ENCODE measurements at places on chromosomes 13 and 19. TPM values are rescaled to one million over a fixed set of nuclear protein-coding genes. Genes with fewer than 3 reads are reported as not detected.

Gene TJP3
- total RNA-seq, result 266 TPM

Gene ATP4A
- not detected for total RNA-seq

Gene ZNF415
- total RNA-seq, result 1.2 TPM

Gene TEX29
- not detected for total RNA-seq

Gene CRYL1
- 302 TPM for total RNA-seq

DNA sequence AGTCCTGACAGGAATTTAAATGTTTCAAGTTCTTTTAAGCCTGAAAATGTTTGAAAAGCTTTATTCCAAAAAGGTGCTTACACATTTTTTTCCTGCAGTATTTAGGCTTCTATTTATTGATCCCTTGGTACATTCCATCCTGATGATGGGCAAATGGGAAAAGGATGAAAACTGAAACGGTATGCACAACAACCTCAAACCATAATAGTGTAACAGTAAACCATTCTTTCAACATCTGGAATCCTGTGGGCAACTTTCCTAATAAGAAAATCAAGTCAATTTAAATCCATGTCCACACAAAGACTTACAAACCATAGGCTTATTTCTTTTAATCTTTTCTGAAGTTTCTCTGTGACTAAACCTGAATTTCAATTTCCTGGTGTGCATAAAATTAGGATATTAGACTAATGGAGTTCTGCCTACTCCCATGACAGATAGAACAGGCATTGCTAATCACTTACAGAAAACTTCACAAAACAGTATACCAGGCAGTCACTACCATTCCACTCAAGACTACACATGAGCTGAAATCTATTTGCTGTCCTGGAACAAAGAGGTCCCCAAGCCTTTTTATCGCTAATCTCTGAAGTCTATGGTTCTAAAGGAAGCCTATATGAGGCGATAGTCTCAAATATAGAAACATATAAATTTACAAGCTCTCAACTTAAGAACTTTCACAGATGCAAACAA lies 103.3 kb downstream of the DLEU7 start:
- no peaks in the 10 kb centered on the region for H3K4me1 ChIP-seq
- H3K27ac ChIP-seq, result no peak overlapping the region
- H3K4me3 ChIP-seq, result no peak overlapping the region
- no peaks in the 10 kb centered on the region for H3K36me3 ChIP-seq
- no peak for DNase-seq

- H3K27me3 ChIP-seq, result no peaks in the 10 kb centered on the region
- no peak overlapping the region for H3K4me3 ChIP-seq
- no peak for DNase-seq
- peaks cover 4% of the 10 kb centered on the region for H3K4me1 ChIP-seq
- no peaks in the 10 kb centered on the region for H3K36me3 ChIP-seq
Measured at GRCh38 chr13:31923134-31923763, 108.3 kb upstream of the FRY start.

- H3K36me3 ChIP-seq, result no peaks in the 10 kb centered on the region
- H3K4me1 ChIP-seq, result no peaks in the 10 kb centered on the region
- H3K4me3 ChIP-seq, result no peak overlapping the region
- DNase-seq, result no peak
- no peak overlapping the region for H3K27ac ChIP-seq
- H3K27me3 ChIP-seq, result no peaks in the 10 kb centered on the region
Measured at GRCh38 chr13:100269837-100270236, 180.9 kb downstream of the PCCA start.

DNA sequence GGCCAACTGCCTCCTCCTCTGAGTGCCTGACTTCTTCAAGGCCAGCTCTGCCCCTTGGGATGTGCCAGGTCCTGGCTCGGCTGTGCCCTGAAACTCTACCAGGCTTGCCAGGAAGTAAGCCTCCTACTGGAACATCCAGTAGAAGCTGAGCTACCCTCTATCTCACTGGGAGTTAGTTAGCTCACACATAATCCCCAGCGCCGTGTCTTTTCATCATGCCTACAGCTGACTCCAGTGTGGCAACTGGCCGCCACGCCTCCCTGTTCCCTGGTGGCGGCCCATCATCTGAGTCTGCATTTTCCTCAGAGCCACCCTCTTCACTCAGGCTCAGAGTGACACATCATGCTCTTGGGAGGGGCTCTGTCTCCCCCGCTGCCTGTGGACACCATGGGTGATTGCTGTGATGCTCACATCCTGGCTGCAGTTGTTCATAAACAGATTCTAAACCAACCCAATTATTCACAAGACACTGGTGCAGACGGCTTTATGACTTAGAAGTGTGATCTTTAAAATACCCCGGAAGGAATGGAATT lies 131.9 kb upstream of the IRS2 start:
- H3K4me3 ChIP-seq, result no peak overlapping the region
- no peaks in the 10 kb centered on the region for H3K4me1 ChIP-seq
- no peaks in the 10 kb centered on the region for H3K27me3 ChIP-seq
- DNase-seq, result no peak

DNA sequence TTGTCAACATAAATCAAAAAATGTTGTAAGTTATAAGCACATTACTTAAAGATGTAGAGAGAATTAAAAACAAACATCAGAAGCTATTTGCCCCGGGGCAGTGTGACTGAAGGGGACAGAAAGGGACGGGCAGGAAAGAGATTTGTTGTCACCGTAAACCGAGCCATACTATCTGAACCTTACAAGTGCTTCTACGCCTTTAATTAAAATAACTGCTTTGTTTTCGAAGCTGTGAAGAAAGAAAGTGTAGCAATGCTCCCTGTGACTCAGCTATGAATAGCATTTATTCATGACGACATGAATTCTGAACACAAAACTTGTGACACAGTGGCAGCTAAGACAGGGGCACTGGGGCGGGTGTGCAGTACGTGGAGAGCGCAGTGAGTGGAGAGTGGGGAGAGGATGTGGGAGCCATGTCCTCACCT lies 30.0 kb downstream of the ZNF787 start:
- no peaks in the 10 kb centered on the region for H3K27me3 ChIP-seq
- no peaks in the 10 kb centered on the region for H3K4me1 ChIP-seq
- H3K36me3 ChIP-seq, result no peaks in the 10 kb centered on the region
- no peak overlapping the region for H3K27ac ChIP-seq
- no peak for DNase-seq

- H3K27ac ChIP-seq, result no peak overlapping the region
- no peaks in the 10 kb centered on the region for H3K36me3 ChIP-seq
- no peak overlapping the region for H3K4me3 ChIP-seq
- H3K27me3 ChIP-seq, result no peaks in the 10 kb centered on the region
- peaks cover 8% of the 10 kb centered on the region for H3K4me1 ChIP-seq
Measured at GRCh38 chr19:49859682-49860335, 7.6 kb downstream of the PNKP start.

GRCh38 chr13:93698016-93698613 lies 471.5 kb downstream of the GPC6 start:
- H3K27ac ChIP-seq, result no peak overlapping the region
- no peaks in the 10 kb centered on the region for H3K27me3 ChIP-seq
- no peaks in the 10 kb centered on the region for H3K4me1 ChIP-seq

GRCh38 chr13:73792796-73793195 lies 341.4 kb downstream of the KLF12 start:
- no peak for DNase-seq
- H3K4me3 ChIP-seq, result no peak overlapping the region
- H3K27me3 ChIP-seq, result no peaks in the 10 kb centered on the region

DNA sequence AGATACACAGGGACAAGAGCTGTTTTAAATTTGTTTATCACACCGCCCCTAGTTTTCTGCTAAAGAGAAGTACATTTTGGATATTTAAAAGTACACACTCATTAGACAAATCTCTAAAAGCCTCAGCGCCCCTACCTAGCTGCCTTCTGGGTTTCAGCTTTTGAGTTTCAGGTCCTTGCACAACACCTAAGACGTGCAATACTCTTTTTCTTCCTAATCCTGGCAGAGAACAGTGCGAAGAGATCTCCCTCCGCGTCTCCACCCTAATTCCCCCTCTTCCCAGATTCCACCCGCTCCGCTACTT lies 421 bp upstream of the KLF5 start:
- H3K4me1 ChIP-seq, result peaks cover 9% of the 10 kb centered on the region
- peak overlapping the region; percentile 61 for H3K4me3 ChIP-seq
- no peaks in the 10 kb centered on the region for H3K27me3 ChIP-seq
- H3K27ac ChIP-seq, result peak overlapping the region; percentile 52
- DNase-seq, result no peak

DNA sequence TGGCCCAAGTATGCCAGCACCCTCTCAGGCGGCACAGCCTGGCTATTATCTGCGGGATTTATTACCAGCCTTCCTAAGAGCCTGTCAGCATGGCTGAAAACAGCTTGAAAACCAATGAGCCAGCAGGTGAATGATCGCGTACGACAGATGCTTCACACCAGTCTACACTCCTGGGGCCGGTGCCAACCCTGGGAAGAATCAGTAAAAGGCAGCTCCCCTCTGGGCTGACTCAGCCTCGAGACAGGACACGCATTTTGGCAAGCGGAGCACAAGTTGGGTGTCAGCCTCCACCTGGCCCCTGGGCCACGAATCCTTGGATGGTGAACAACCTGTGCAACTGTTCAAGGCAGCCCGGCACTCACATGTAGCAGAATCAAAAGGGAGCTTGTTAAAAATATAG lies 15.6 kb downstream of the EMP3 start:
- peaks cover 6% of the 10 kb centered on the region for H3K36me3 ChIP-seq
- H3K27me3 ChIP-seq, result no peaks in the 10 kb centered on the region
- no peak overlapping the region for H3K4me3 ChIP-seq
- DNase-seq, result no peak
- no peak overlapping the region for H3K27ac ChIP-seq
- H3K4me1 ChIP-seq, result no peaks in the 10 kb centered on the region

DNA sequence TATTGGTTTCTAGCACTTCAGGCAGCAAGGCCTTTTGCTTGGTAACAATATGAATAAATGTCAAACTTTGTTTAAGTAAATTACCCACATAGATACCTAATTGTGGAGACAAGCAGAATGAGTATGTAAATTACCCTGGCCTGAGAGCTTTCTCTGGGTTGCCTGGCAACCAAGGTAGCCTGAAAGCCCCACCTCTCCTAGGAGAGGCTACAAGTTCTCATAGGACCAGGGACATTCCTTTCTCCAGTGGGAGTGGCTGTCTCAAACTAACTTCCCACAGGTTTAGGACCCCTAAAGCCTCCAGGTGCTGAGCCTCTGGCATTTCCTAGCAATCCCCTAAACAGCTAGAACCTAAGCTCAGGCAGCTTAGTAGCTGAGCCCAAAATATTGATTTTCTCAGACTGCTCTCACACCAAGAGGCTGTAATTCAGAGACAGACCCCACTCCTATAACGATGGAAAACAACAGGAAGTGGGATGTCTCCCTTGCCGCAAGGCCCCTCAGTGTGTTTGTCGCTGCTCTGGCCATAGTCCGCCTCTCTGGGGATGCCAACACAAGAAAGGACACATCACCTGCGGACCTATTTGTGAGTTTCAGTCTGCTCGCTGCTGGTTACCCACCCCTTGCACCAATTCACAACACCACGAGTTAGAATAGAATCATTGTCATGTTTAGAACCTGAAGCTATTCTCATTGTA lies 207.3 kb downstream of the DLEU7 start:
- DNase-seq, result no peak
- no peaks in the 10 kb centered on the region for H3K27me3 ChIP-seq
- H3K4me3 ChIP-seq, result no peak overlapping the region
- no peaks in the 10 kb centered on the region for H3K4me1 ChIP-seq
- H3K27ac ChIP-seq, result peak overlapping the region; percentile 28

DNA sequence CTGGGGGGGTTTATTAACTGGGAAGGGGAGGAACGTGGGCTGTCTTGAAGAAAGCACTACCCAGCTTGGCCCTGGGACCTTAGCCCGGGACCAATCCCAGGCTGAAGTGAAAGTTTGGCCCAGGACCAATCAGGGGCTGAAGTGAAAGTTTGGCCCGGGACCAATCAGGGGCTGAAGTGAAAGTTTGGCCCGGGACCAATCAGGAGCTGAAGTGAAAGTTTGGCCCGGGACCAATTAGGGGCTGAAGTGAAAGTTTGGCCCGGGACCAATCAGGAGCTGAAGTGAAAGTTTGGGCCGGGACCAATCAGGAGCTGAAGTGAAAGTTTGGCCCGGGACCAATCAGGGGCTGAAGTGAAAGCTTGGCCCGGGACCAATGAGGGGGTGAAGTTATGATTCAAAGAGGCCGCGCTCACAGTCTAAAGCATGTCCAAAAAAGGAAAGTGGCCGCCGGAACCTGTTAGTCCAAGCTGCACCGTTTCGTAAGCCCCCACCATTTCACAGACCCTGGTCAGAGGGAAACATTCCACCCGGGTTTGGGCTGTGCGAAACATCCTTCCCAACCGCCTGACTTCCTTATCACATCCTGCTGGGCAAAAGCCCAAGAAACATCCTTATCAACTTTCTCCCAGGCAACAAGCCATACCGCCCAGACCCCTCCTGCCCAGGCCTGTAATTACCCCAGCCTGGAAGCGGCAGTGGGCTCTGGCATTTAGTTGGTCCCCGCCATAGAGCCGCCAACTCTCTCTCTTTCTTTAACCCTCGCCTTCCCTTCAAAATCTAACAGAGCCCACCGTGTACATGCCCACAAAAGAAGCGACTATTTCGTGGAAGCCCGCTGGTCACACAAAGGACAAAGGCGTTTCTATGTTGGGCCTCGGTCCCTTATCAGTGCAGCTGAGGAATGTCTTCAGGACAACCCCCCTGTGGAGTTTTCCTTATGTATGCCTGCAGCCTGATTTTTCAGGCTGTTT lies 1.1 kb downstream of the ZNF850 start:
- peak; percentile 61 for DNase-seq
- H3K4me1 ChIP-seq, result no peaks in the 10 kb centered on the region
- H3K4me3 ChIP-seq, result peak overlapping the region; percentile 62
- peak overlapping the region; percentile 81 for H3K27ac ChIP-seq
- no peaks in the 10 kb centered on the region for H3K27me3 ChIP-seq

DNA sequence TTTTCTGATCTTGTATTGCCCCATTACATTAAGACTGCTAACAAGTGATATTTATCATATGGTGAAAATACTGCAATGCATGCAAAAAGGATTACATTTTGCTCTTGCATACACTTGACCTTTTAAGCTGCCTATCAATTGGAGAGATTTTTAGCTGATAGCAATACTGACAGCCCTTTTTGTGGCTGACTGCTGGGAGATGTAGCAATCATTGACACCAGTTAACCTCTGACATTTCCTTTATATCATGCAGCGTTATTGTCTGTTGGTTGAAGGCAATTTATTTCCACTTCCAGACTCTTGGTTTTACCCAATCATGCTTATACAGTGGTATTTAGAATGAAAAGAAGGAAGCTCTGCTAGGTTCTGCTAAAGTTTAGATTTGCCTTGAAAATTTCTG lies 364.0 kb downstream of the LMO7 start:
- no peak overlapping the region for H3K4me3 ChIP-seq
- DNase-seq, result no peak
- no peaks in the 10 kb centered on the region for H3K36me3 ChIP-seq
- no peaks in the 10 kb centered on the region for H3K27me3 ChIP-seq
- H3K27ac ChIP-seq, result no peak overlapping the region

GRCh38 chr13:48535766-48536165 lies 2.9 kb upstream of the RCBTB2 start:
- no peak overlapping the region for H3K27ac ChIP-seq
- DNase-seq, result no peak
- H3K36me3 ChIP-seq, result no peaks in the 10 kb centered on the region
- no peaks in the 10 kb centered on the region for H3K27me3 ChIP-seq
- no peaks in the 10 kb centered on the region for H3K4me1 ChIP-seq

DNA sequence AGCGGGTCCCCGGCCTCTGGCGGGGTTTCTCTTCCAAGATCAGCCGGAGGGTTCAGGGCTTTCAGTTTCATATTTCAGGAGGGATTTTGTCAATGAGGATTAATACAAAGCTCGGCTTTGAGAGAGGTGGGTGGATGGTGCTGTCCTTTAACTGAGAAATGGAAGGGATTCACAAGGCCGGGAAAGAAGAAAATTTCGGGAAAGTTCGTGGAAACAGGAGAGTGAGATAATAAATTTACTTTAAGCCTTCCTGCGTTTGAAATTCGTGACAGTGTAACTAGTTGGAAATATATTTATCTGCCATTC lies 283 bp upstream of the PARP4 start:
- peak overlapping the region; percentile 73 for H3K4me3 ChIP-seq
- no peaks in the 10 kb centered on the region for H3K4me1 ChIP-seq
- no peaks in the 10 kb centered on the region for H3K36me3 ChIP-seq
- peak overlapping the region; percentile 89 for H3K27ac ChIP-seq
- H3K27me3 ChIP-seq, result no peaks in the 10 kb centered on the region
- no peak for DNase-seq
